Stimulated activated CD4-positive, alpha-beta T cell treated with anti-CD3 and anti-CD28 coated beads, Interleukin-1b, Interleukin-23, amount 100 ng/mL, for 4 hours (primary cell): ENCODE measurements at places on chromosomes 1 and 21.
A peak's percentile ranks its signal among the peaks of the same experiment; 100 is the strongest.

GRCh38 chr1:226425431-226426031 lies 17.6 kb upstream of the PARP1 start:
- DNase-seq, result peak; percentile 8

DNA sequence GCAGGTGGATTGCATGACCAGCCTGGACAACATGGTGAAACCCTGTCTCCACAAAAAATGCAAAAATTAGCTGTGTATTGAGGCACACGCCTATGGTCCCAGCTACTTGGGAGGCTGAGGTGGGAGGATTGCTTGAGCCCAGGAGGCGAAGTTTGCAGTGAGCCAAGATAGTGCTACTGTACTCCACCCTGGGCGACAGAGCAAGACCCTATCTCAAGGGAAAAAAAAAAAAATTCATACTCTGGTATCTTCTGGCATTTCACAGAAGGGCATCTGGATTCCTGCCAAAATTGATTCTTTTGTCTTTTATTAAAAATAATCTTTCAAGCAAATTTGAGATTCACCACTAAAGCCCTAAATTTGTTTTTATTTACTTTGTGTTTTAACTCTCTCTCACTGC lies 19.2 kb downstream of the CLIC4 start:
- DNase-seq, result no peak

DNA sequence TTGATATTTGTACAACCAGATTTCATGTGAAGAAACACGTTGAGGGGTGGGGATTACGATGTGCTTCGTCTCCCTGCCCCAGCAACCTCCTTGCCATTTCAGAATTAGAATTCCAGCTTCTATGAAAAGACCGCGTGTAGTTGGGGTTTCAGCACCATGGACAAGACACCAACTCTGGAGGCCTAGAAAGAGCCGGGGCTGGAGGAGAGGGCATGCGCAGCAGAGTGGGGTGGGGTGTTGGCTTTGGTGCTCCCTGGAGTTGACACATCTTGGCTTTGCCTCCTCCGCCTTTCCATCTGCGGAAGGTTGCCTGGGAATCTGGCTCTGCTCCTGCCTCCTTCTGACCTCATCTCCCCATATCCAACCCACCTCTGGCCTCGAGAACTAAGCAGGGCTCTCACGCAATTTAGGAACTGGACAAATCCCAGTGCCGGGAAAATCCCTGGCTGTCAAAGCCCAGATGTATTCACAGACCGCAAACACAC lies 11.8 kb downstream of the HTR6 start:
- no peak for DNase-seq

- no peak for DNase-seq
Observed at GRCh38 chr1:117067533-117068370, 7.6 kb downstream of the TTF2 start.

DNA sequence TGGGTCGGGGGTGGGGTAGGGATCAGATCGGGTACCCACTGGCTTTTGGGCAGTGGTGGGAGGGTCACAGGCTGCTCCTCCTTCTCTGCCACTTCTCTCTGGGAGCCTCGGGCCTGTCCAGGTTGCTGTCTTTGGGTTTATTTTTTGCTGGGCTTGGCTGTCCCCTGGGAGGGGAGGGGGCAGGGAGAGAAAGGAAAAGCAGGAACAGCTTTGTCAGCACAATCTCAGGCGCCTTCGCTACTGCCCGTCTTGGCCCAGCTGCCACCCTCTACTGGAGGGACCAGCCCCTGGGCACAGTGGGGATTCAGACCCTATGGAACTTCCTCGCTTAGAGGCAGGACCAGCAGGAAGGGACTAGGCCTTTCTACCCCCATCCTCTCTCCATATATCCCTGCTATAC lies 8.4 kb downstream of the KCNQ4 start:
- DNase-seq, result no peak

GRCh38 chr1:12121212-12122003 lies 45.4 kb upstream of the TNFRSF1B start:
- no peak for DNase-seq
